ENCODE measurements at places on chromosomes 16 and 17.
A peak's percentile ranks its signal among the peaks of the same experiment; 100 is the strongest.

DNA sequence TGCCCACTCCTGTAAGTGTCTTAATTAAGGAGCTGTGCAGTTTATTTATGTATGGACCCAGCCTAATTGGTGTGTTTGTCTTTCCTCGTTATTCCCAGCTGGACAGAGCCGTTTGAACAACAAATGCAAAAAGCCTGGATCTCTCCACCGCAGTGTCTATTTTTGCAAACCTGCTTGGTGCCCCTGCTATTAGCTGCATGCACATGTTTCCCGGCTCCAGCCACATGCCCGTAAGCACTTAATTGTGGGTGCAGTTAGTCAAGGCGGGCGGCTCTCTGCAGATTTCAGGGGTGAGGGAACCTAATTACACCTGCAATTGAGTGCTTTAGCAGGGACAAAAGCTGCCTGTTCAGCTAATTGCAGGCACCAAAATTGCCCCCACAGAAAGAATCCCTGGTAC is 74.0 kb upstream of the GSE1 start:
- no peak for DNase-seq

DNA sequence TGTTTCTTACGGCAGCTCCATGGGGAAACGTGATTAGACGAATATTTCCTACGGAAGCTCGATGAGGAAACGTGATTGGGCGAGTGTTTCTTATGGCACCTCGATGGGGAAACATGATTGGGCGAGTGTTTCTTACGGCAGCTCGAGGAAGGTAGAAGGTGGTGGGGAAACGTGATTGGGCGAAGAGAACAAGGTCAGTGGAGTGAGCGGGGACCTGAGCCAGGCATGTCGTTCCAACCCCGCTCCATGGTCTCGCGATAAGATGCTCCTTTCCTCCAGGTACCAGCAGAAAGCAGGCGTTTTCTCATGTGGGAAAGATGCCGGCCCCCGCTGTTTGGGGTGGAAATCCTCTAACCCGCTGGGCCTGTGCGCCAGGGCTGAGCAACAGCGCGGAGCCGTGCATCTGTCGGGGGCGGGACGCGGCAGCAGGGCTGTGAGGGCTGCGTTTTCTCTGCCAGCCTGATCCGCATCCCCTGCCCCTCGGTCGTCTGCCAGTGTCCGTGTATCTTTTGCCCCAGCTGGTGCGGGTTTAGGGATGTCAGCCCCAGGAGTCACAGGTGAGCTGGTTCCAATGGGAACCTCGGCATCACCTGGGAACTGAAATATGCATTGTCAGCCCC is 25.6 kb upstream of the DOC2B start:
- no peak for DNase-seq

DNA sequence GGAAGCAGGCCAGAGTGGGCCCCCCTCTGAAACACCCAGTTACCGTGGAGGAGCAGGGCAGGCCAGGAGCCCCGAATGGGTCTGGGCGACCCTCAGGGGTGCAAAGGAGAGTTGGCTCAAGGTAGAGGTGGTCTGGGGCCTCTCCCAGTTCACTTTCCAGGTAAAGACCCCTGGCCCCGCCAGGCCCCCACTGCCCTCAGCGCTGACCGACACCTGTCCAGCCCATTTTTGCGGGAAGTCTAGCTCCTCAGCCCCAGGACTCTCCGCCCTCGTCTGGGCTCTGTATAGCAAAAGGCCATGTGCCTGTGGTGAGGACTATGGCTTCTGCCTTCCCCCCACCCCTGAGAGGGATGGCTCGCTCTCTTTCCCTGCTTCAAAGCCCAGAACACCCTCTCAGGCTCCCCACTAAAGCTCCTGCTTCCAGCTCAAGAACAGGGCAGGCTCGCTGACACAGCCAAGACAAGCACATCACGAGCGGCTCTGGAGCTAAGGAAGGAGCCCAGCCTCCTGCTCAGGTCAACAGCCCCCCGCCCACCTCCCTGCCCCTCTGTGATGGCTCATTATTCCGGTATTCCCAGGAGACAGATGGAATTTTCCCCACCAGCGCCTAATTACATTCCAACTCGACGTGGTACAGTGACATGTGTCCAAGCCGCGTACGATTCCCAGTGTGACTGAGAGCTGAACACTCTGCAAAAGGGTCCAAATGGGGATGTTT is 59.4 kb downstream of the RTN4RL1 start:
- DNase-seq = peak; percentile 80

- DNase-seq = no peak
These were observed 58.8 kb upstream of the CLEC18A start for GRCh38 chr16:69892378-69892777.

DNA sequence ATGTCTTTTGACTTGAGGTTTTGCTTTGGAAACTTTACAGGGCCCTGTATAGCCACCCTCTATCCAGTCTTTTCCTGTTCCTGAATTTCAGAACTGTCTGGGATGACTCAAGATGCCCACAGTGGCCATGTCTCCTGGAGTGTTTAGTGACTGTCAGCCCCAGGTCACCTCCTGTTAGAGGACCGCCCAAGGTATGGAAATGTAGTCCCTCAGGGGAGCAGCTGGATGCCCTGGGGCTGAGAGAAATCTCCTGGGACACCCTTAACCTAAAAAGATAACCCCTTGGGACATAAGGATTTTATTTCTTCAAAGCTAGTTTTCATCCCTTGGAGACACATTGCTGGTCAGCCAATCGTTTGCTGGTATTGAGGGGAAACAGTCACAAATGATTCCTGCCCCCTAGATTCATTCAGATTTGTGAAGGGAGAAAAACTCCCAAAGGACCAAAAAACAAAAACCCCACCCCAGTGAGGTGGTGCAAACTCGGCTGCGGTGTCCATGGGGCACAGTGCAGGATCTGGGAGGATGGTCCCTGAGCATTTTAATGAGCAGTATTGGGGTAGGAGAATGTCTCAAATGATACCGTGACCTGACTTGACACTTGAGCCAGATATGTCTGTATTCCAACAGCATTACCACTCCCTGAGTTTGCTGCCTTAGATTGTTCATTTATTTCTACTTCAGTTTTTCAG is 1.7 kb downstream of the ZNF267 start:
- DNase-seq = peak; percentile 57

- DNase-seq = no peak
These were observed 7.7 kb downstream of the FBXL20 start for GRCh38 chr17:39393736-39394135.

All from astrocyte of the hippocampus (primary cell).